ENCODE measurements at places on chromosomes 3 and 15.

DNA sequence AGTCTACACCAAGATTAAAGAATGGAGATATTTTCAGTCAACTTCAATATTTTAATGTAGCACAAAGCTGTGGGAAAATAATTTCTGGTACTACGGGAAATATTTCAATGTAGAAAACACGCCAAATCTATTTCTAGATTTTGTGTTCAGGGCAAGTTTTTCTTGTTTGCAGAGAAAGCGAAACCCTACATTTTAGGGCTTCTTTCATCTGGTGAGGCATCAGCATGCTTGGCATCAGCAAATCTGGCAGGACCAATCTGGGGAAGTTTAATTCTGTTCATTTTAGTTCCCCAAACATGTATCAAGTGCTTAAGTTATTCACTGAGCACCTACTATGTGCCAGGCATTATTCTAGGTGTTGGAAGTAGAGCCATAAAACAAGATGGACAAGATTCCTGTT lies 30.3 kb downstream of the CLRN1 start:
- no peaks in the 10 kb centered on the region for H3K36me3 ChIP-seq
- H3K4me3 ChIP-seq, result no peak overlapping the region
- no peaks in the 10 kb centered on the region for H3K27me3 ChIP-seq
- no peak for DNase-seq

GRCh38 chr15:51622604-51623370 lies at the start of gene DMXL2:
Gene DMXL2 (minus strand): TSS chr15:51622771. CDS start chr15:51622545, 226 bp downstream.
- peak within 1 kb of the TSS; percentile 67 for H3K4me3 ChIP-seq
- peaks cover 3% of the 10 kb centered on the region for H3K4me1 ChIP-seq
- peak within 1 kb of the TSS; percentile 91 for H3K27ac ChIP-seq
- no peaks in the 10 kb centered on the region for H3K36me3 ChIP-seq
- DNase-seq, result peak; percentile 88

DNA sequence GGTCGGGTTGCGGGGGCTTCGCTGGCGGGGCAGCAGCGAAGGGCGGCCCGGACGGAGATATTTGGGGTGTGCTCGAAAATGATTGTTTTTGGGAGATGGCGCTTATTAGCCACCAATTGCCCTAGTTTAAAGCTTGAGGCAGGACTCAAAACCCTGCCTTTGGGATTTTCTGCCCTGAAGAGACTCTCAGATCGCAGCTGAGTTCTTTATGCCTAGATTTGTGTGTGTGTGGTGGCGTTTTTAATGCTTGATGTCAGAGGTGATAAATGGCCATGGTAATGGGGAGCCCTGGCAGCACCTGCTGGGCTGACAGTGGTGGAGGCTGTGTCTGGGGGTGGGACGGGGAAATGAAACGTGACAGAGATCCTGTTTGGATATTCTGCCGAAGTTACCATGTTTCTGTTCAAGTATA lies 604 bp downstream of the KCTD6 start:
- H3K27me3 ChIP-seq, result no peaks in the 10 kb centered on the region
- peak overlapping the region; percentile 17 for H3K27ac ChIP-seq
- no peak for DNase-seq
- no peaks in the 10 kb centered on the region for H3K36me3 ChIP-seq

DNA sequence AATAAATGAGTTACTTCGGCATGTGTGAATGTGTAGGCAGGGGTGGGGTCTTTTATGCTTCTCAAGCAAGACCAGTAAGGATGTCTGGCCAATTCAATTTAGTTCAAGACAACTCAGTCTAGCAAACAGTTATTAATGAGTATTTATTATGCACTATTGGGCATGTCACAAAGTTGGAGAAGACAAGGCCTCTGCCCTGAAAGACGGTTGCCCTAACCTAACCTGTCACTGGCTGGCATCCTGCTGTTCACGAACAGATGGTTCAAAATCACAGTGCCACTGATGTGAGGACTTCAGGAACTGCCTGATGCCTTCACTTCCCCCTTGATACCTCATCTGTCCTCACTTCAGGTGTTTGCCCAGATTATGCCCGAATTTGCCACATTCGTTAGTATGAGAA lies 217.8 kb downstream of the SOX2 start:
- no peak for DNase-seq
- no peaks in the 10 kb centered on the region for H3K27me3 ChIP-seq
- H3K4me1 ChIP-seq, result no peaks in the 10 kb centered on the region
- no peaks in the 10 kb centered on the region for H3K36me3 ChIP-seq
- no peak overlapping the region for H3K27ac ChIP-seq

DNA sequence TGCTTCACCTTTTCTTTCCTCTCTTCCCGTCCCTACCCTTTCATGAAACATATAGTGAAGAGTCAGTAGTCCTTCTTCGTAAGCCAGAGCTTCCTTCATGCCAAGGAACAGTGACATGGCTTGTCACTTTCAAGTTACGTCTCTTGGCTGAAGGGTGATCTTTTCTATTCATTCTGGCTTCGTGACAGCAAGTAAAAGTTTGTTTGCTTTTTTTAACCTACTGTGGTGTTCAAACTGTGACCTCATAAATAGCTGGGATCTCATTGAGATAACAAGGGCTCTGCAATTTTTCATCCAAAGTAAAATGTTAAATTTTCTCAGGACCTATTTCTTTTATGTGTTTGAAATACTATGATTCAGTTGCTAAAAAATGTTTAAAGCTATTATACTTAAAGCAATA lies 10.5 kb downstream of the CDIN1 start:
- no peaks in the 10 kb centered on the region for H3K27me3 ChIP-seq
- no peaks in the 10 kb centered on the region for H3K4me1 ChIP-seq
- DNase-seq, result no peak
- no peak overlapping the region for H3K27ac ChIP-seq
- no peaks in the 10 kb centered on the region for H3K36me3 ChIP-seq

GRCh38 chr3:30501526-30501925 lies 104.9 kb upstream of the TGFBR2 start:
- H3K27ac ChIP-seq, result no peak overlapping the region
- no peaks in the 10 kb centered on the region for H3K36me3 ChIP-seq
- H3K4me1 ChIP-seq, result peaks cover 8% of the 10 kb centered on the region
- no peak overlapping the region for H3K4me3 ChIP-seq

GRCh38 chr3:143914257-143914656 lies 57.4 kb upstream of the DIPK2A start:
- DNase-seq, result no peak
- no peak overlapping the region for H3K4me3 ChIP-seq
- H3K4me1 ChIP-seq, result no peaks in the 10 kb centered on the region
- H3K27ac ChIP-seq, result no peak overlapping the region

GRCh38 chr15:101207867-101208288 lies 44.0 kb downstream of the CHSY1 start:
- no peak overlapping the region for H3K4me3 ChIP-seq
- H3K27me3 ChIP-seq, result no peaks in the 10 kb centered on the region
- H3K36me3 ChIP-seq, result no peaks in the 10 kb centered on the region
- peaks cover 97% of the 10 kb centered on the region for H3K4me1 ChIP-seq
- peak overlapping the region; percentile 17 for H3K27ac ChIP-seq
